LHCN-M2 (cell line): ENCODE measurements at places on chromosomes 13 and 19.

DNA sequence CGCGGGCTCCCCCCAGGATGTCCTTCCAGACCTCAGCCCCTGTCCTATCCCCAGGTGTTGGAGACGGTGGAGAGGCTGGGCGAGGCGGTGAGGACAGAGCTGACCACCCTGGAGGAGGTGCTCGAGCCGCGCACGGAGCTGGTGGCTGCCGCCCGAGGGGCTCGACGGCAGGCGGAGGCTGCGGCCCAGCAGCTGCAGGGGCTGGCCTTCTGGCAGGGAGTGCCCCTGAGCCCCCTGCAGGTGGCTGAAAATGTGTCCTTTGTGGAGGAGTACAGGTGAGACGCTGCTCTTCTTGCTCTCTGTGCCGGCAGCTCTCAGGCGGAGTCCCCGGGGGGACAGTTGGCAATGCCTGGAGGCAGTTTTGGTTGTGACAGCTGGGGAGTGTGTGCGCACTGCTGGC lies 6.9 kb downstream of the TTYH1 start:
- no peak for DNase-seq

DNA sequence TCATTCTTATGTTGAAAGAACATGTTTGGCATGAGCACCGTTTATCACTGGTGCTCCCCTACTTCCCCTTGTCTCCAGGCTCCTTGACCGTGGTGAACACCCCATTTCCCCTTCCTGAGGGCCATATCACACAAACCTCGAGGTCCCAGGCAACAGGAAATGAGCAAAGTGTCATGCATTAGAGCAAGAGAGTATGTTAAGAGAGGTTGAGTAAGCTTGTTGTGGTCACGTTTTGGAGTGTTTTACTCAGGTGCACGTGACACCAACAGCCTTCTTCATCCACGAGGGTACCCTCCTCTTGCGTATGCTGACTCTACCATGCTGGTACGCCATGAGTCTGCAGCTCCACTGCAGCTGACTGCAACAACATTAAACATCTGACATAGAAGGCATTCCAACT lies 482.2 kb upstream of the NBEA start:
- DNase-seq: peak; percentile 4

DNA sequence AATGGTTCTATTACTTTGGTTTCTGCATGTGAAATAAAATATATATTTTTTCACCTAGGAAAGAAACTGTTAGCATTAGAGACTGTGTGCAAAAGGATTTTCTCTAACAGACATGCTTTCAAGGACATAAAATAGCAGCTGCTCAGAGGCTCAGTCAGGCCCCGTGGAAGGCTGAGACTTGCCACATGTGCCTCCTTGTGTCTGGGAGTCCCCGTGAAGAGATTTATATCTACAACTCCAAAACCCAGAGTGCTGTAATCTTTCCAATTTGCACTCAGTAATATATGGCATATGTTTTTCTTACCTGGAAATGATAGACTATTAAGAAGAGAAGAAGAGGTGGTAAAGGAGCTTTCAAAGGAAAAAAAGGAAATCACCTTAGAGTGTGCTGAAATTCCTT lies 371.6 kb upstream of the OBI1 start:
- no peak for DNase-seq

DNA sequence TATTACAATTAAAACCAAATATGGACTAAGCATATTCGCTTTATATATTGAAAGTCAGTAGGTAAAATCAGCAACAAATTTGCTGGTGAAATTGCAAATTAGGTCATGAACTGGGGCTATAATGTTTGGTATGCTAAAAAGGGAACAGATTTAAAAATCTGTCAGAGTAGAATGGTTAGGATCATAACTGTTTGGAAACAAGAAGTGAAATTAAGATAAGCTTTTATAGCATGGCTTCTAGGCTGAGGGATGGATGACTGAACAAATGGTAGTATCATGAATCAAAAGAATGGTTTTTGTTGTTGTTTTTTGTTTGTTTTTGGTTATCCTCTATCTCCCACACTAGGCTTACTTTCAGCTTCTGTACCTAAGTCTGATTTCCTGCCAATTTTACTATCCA lies 1090.4 kb downstream of the PCDH9 start:
- no peak for DNase-seq

DNA sequence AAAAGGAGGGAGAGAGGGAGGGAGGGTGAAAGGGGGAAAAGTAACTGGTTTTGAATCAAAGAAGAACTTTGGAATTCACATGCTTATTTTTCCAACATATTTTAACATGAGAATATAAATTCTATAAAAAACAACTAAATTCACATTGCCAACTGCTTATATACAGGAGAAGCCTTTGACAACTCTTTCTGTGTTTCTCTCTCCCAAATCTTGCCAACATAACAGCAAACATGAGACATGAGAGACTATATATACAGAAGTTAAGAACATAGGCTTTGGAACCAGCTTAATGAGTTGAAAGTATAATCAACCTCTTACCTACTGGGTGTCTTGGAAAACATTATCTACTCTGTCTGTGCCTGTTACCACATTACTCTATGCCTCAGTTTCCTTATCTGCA lies 493.3 kb downstream of the RFC3 start:
- DNase-seq: no peak
